ENCODE measurements at places on chromosomes 1 and 21.
A peak's percentile ranks its signal among the peaks of the same experiment; 100 is the strongest.

DNA sequence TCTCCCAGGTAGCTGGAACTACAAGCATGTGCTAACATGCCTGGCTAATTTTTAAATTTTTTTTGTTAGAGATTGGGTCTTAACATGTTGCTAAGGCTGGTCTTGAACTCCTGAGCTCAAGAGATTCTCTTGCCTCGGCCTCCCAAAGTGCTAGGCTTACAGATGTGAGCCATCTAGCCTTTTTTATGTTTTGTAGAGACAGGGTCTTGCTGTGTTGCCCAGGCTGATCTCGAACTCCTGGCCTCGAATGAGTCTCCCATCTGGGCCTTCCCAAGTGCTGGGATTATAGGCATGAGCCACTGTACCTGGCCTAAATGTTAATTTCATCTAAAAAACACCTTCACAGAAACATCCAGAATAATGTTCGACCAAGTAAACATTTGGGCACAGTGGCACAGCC, 48.6 kb downstream of the FNBP1L start:
- no peak for DNase-seq

- no peak for DNase-seq
These were observed at the start of gene TIE1 for GRCh38 chr1:43300378-43301094. Gene TIE1 (plus strand): TSS chr1:43300982. CDS start chr1:43301072, 90 bp downstream.

DNA sequence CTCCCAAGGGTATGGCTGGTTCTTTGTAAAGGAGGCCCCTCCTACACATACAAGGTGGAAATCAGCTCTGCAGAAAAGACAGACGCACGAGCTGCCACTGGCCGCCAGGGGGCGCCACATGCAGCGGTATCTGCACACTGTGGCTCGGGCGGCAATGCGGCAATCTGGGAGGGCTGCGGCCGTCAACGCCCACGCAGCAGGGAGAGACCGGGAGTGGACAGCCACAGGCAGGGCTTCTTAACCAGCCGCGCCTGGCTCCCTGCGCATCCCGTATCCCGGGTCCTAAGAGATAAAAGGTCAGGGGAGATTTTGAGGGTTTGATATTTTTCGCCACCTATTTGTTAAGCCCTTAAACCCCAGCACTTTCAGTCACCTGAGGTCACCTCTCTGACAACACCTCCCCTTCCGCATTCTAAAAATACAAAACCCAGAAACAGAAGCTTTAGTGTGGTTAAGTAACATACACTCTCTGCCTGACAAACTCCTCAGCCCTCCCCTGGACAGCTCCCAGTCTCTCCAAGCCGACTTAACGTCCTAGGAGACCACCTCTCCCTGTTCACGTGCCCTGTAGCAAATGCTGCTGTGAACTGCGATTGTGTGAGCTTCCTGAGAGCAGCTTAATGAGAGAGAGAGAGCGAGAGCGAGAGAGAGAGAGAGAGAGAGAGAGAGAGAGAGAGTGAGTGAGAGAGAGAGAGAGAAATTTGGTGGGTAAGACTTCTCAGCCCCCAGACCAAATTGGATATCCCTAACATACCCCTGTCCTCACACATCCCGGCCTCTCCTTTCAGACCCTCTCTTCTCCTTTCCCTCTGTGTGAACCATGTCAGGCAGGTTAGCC, 13.5 kb upstream of the KCNA2 start:
- peak; percentile 84 for DNase-seq

GRCh38 chr21:16419188-16419921, 689.6 kb downstream of the USP25 start:
- no peak for DNase-seq

GRCh38 chr21:26147535-26147934, 23.0 kb downstream of the APP start:
- no peak for DNase-seq

- no peak for DNase-seq
These were observed 5.0 kb downstream of the ADAMTS1 start for GRCh38 chr21:26840201-26840600.

DNA sequence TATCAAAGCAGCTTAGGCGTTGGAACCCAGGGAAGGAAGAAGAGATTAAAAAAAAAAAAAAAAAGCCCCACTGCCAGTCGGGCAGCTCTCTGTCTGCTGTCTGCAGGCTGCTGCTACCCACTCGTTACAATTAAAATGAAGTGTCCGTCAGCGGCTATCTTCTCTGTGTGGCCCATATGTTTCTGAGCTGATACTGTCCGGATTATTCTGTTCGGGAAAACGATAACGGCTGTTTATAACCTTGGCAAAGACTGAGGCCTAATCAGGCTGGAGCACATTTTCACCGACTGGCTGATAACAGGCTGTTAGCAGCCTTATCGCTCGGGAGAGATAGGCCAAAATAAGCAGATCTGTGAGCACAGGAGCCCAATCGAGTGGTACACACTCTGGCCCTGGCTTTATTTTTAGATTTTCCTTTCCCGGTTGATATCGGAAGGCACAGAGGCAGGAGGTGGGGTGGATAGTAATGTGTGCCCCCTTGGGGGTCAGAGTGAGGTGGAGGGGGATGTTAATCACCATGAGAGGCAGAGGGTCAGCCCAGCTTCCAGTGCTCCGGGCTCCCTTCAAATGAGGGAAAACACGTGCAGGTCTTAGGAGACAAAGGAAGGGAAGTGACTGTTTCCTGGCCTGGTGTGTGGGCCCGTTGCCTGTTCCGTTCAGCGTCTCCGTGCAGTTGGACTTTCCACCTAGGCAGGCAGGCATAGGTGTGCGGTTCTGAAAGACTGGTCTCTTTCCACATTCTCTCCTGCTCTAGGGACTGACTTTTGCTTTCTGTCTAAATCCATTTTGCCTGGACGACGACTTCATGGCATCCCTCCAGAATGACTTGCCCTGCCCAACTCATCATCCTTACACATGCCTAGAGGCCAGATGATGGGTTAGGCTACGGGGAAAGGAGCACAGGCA, 153.4 kb downstream of the PBX1 start:
- DNase-seq = no peak

DNA sequence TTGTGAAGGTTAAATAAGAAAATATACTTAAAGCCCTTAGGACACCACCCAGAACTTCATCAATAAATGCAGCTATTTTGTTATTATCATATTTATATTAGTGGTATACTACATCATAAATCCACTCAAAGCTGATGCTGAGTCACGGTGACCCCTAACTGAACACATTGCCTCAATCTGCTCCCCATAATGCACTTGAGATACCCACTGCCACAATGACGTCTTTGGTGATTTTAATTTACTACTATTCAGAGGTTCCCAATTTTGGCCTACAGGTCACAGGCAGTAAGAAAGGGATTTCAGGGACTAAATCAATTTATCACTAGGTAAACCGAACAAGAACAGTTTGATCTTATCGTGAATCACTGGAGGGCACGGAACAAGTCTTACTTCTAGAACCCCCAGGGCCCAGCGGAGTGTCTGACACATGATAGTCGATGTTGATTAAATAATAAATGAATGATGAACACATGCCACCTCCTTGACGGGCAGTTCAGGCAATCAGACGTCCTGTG, 493 bp upstream of the CHD1L start:
- DNase-seq = no peak

- no peak for DNase-seq
These were observed 91.6 kb downstream of the GALNT2 start for GRCh38 chr1:230158415-230159291.

- DNase-seq = no peak
These were observed 2.4 kb downstream of the DMRTA2 start for GRCh38 chr1:50420689-50421365.

- no peak for DNase-seq
These were observed 594.7 kb upstream of the CAMK1G start for GRCh38 chr1:208988811-208989222.

- no peak for DNase-seq
These were observed 92.1 kb upstream of the ADAMTS5 start for GRCh38 chr21:27058673-27059605.

DNA sequence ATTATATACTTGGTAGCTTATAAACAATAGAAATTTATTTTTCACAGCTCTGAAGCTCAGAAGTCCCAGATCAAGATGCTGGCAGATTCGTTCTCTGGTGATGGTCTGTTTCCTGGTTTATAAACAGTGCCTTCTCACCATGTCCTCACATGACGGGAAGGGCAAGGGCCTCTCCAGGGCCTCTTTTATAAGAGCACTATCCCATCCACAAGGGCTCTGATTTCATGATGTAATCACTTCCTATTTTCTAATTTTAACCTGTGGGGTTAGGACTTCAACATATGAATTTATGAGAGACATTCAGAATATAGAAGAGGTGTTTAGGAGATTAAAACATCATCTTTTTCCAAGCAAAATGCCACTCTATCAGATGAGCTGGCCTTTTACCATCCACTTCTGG, 32.1 kb upstream of the PLPPR4 start:
- no peak for DNase-seq

- no peak for DNase-seq
These were observed 171.3 kb upstream of the ADGRL4 start for GRCh38 chr1:79177844-79178243.

DNA sequence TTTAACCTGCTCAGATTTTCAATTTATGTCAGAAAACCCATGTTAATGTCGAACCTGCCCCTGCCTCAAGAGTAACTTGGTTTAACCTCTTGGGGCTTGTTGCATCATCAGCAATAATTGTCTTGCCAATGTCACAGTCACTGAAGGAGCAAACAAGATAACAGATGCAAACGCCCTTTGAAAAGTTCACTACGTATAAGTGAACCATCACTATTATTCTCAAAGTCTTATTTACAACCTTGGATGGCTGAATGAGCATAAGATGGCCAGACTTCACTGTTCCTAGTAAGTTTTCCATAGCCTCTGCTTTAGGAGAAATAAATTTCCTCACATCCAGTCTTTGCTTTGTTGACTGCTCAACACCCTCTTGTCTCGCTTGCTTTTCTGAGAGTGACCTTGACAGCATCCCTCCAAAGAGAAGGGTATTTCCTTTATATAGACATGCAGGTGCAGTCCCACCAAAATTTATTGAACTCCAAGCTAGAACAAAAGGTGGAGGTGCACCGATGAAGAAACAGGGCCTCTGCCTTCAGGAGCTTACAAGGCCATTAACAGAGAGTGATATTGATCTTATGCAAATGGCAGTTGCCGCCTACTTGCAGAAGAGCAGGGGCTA, 749 bp upstream of the LRIG2 start:
- no peak for DNase-seq

DNA sequence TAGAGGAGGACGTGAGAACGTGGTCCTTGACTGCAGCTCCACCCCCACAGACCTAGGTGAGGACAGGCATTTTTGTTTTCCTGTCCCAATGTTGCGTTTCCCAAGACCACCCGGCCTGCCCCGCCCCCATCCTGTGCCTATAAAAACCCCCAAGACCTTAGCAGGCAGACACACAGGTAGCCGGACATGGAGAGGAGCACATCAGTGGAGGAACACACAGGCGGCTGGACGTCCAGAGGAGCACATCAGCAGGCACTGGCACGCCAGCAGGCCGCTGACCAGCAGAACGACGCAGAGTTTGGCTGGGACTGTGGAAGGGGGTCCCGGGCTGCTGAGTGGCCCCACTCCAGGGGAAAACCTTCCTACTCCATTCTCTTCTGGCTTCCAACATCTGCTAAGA, 12.7 kb upstream of the HMGCL start:
- DNase-seq = no peak

- no peak for DNase-seq
These were observed 67.4 kb downstream of the ST6GALNAC3 start for GRCh38 chr1:76141929-76142328.

GRCh38 chr1:179447489-179447888, 81.7 kb downstream of the AXDND1 start:
- no peak for DNase-seq

DNA sequence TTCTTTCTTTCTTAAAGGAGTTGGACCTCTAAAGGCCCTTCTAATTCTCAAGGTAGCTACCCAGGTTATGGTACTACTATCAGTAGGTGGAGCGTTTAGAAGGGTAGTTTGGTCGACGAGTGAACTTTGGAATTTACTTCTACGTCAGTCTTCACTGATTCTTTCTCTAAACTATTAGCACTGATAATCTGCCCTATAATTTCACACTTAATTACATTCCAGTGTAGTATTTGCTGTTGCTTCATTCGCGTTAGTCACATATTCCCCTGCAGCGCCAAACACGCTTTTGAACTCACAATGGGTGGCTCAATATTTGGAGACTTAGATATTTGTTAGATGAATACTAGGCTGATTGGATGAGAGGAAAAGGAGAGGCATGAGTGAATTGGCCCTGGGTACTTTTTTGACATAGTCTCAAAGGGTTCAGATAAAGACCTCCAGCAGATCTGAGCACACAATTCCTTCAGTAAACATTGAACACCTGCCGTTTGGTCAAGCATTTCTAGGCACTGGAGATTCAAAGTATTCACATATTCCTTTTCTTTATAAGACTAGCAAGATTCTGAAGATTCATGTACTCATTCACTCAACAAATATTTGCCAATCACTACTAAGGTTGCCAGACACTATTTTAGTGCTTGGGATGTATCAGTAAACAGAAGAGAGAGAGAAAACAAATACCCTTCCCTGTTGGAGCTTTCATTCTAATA, 929 bp upstream of the FOXJ3 start:
- DNase-seq = no peak

DNA sequence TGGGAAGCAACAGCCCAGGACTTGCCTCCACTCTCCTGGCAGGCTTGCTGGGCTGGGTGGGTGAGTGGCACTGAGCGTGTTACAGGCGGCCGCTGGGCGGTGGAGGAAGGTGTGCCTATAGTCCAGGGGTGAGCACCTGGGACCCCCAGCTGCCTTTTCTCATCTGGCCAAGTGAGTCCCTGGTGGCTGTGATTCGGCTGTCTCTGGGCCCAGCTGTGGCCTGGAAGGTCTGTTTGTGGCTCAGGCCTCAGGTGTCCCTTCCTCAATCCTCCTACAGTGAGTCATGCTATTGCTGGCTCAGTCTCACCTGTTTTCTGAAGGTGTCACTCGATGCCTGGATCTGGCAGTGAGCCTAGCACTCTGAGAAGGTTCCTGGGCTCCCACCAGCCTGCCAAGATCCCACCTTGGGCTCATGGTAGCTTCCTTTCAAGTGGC, 564.2 kb downstream of the PTPRU start:
- no peak for DNase-seq

GRCh38 chr1:84269306-84269705, 32.2 kb upstream of the SAMD13 start:
- no peak for DNase-seq

- no peak for DNase-seq
These were observed 29.1 kb upstream of the IGSF5 start for GRCh38 chr21:39715804-39716397.

GRCh38 chr1:156193208-156193487, 756 bp upstream of the SLC25A44 start:
- DNase-seq = no peak

DNA sequence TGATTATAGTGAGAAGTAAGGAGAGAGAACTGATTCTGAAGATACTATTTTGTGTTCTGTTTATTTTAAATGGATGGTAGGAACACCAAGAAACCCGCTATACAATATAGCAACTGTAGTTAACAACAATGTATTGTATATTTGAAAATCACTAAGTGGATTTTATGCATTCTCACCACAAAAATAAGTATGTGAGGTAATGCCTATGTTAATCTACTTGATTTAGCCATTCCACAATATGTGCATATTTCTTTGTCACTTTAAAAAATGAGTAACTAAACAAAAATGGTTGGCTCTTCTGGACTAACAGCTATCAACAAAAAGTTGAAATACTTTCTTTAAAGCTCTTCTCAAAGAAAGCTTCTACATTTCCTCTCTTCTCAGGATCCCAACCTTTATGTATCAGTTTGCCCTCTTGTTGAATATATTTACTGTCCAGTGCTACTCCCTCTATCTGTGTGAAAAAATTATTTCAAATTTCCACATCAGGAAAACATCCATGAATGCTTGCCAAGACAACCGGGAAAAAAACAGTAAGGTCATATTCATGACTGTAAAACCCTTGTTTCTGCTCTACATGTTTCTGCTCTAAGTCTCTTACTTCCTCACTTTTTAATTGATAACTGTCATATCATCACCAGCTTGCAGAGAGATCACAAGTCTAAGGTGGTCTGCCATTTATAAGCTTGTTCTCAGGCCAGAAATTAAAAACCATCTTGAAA, 27.0 kb downstream of the CLCA4 start:
- DNase-seq = no peak
